GM23338 (cell line): ENCODE measurements at places on chromosomes 16 and 17.
A peak's percentile ranks its signal among the peaks of the same experiment; 100 is the strongest.

DNA sequence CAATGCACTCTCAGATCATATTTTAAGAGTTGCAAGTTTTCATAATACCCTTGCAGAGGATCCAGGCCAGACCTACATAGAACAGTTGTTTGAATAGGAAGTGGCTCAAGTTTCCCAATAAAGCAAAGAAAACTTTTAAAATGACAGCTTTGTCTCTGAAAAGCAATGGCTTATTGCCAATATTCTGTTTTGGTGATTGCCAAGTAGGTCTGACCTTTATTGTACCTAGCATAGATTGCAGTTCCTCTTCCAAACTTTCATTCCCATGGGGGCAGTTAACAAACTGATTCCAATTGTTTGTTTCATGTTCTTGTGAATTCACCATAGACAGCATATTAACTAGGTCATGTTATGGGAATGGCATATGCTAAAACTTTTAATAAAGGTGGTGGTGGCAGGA is 664.6 kb upstream of the CA10 start:
- H3K36me3 ChIP-seq = no peaks in the 10 kb centered on the region
- H3K4me1 ChIP-seq = no peaks in the 10 kb centered on the region
- H3K27me3 ChIP-seq = no peaks in the 10 kb centered on the region
- no peak overlapping the region for H3K27ac ChIP-seq
- no peak overlapping the region for H3K4me3 ChIP-seq
- no peak for DNase-seq

GRCh38 chr17:16919663-16920627 is 52.0 kb downstream of the TNFRSF13B start:
- H3K4me1 ChIP-seq = no peaks in the 10 kb centered on the region
- no peak overlapping the region for H3K4me3 ChIP-seq
- no peaks in the 10 kb centered on the region for H3K27me3 ChIP-seq
- DNase-seq = peak; percentile 67
- H3K27ac ChIP-seq = no peak overlapping the region

DNA sequence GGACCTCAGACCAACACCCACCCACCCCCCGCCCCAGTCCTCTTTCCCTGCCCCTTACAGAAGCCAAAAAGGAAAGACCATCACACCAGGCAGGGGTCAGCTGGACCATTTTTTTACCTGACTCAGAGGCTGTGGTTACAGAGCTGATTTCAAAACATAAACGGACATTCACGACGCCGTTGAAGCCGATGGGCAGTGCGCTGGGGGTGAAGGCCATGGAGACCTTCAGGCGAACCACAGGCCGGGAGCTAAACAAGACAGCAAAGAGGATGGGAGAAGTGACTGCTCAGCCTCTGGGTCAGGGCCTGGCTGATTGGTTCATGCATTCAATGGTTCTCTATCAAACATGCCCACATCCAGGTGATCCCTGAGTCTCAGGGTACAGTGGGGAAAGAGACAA is 24.1 kb downstream of the HASPIN start:
- no peak overlapping the region for H3K4me3 ChIP-seq
- no peaks in the 10 kb centered on the region for H3K4me1 ChIP-seq
- no peak for DNase-seq
- H3K27me3 ChIP-seq = no peaks in the 10 kb centered on the region

DNA sequence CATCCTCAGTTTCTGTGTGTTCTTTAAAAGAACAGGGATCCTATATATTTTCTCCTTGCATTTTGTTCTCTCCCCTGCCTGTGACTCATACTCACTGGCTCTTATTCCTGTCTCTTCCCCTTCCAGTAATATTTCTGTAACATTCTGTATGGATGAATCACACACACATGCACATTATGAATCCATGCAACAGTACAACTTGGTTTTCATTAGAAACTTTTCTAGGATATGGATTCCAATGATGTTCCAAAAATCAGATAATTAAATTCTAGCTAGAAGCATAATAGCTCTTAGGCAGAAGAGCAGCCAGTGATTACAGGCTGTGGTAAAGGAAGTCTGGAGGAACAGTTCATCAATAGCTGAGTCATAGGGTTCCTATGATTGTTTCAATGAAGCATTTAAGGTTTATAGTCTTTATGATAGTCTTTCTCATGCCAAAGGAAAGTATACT is 119.6 kb upstream of the PMFBP1 start:
- H3K27me3 ChIP-seq = no peaks in the 10 kb centered on the region
- no peaks in the 10 kb centered on the region for H3K36me3 ChIP-seq
- no peak overlapping the region for H3K27ac ChIP-seq
- no peak overlapping the region for H3K4me3 ChIP-seq
